ENCODE measurements at places on chromosomes 12 and 14.

DNA sequence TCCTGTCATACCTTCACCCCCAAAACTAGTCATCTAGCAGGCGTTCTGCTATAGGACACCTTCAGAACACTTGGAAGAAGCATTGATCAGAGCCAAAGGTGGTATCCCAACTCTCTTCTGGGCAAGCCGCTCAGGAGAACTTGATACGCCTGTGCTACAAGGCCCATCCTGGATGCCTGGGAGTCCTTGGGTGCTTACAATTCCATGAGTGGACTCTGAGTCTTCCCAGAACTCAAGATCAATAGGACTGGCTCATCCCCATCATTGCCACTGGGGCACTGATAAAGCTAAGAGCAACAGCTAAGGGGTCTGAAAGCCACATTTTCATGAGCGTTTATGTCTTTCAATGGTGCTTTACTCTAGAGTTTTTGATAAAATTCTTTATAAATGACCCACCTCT is 1.9 kb downstream of the SPTB start:
- DNase-seq = no peak

DNA sequence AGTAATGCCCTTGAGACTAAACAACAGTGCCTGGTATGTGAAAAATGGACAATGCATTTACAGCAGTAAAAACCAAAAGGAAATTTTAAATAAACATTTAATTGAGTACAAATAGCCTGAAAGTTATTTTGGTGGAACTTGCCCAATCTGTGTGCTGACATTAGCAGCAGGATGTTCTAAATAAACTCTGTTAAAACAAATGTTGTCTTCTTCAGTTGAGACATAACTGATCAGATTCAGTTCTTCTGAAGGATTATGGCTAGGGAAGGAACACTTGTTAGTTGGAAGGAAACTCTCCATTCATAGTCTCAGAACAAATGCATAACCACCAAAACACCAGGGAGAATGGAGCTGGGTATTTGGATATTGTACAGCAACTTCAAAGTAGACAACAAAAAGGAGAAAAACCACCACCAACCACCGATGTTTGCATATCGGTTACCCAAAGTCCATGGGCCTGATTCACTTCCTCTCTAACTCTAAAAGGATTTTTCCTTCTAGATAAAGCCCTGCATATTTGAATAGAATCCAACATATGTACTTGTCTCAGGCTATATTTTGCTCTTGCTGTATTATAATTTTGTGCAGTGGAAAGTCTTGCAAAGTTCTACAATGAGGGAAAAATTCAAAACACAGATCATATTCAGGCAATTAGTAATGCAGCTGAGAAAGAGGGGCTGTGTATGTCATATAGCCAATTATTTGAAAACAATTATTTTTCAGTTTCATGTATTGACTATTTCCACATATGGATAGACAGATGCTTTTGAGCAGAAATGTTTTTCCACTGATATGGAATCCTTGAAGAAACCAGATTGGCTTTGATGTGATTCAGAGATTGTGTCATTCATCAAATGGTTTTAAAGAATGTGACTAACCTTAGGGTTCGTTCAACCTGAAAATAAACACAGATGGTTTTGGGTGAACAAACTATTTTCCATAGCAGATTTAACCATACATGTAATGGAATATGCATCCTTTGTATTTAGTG is 152.2 kb upstream of the BMP4 start:
- no peak for DNase-seq

- no peak for DNase-seq
Observed at GRCh38 chr14:100906420-100906819, 2.9 kb upstream of the RTL1 start.

DNA sequence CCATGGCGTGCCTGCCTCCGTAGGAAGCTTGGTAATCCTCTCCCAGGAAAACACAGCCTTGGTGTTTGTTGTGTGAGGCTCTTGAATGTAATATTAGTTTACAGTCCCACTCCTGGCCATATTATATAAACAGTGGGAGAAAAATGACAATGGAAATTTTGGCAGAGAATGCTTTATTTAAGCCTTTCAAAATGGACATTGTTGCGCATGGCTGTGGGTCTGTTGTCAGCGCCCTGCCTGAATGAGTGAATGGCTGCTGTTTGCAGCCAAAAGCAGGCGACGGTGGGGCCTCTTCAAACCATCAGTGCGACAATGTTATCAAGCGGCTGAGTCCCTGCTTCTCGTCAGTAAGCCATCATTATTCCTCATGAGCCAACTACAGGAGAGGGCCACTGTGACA is 201.8 kb upstream of the RMST start:
- no peak for DNase-seq

GRCh38 chr12:25054783-25055144 is 105.9 kb upstream of the BCAT1 start:
- peak; percentile 18 for DNase-seq

GRCh38 chr14:89288114-89288513 is 128.9 kb downstream of the FOXN3 start:
- DNase-seq = no peak

- DNase-seq = no peak
Observed at GRCh38 chr12:25789541-25789944, 168.9 kb upstream of the RASSF8 start.

DNA sequence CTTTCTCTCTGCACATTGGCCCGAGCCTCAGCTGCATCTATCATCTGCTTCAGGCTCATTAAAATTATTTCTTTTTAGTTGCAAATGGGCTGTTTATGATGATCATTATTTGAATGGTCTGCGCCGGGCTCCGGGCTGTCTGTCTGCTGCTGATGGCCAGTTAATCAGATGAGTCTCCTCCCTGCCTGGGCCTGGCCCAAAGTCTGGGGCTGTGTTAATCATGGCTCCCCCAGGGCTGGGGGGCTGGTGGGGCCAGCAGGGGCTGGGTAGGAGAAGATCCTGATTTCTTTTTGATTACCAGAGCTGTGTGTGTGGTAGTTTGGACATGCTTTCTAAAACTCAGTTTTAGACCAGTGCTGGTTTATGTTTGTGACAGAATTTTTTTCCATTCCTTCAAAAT is 159.1 kb downstream of the PHETA1 start:
- no peak for DNase-seq

DNA sequence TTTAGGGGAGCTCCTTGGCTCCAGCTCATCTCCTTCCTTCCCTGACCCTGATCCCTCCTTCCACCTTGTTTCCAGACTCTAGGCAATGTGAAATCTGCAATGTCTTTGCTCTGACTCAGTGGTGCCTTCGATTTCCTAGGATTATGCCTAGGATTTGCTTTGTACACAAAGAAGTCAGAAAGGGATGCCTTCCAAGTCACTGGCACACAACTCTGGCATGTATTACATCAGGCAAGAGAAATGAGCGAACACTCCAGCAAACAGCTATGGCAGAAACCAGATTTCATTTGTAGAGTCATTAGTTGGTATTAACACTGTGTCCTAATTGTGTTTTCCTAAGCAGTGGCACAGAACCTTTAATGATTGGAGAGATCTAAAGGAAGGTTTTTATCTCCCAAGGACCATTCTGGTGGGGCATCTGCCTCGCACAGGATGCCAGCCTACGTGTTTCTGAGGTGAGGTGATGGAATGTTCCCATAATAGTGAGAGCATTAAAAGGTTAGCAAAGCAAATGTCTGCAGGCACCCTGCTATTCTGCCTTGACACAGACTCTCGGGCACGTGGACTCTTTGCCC is 84.9 kb downstream of the WSCD2 start:
- no peak for DNase-seq

- DNase-seq = no peak
Observed at GRCh38 chr14:89245802-89246201, 171.2 kb downstream of the FOXN3 start.

DNA sequence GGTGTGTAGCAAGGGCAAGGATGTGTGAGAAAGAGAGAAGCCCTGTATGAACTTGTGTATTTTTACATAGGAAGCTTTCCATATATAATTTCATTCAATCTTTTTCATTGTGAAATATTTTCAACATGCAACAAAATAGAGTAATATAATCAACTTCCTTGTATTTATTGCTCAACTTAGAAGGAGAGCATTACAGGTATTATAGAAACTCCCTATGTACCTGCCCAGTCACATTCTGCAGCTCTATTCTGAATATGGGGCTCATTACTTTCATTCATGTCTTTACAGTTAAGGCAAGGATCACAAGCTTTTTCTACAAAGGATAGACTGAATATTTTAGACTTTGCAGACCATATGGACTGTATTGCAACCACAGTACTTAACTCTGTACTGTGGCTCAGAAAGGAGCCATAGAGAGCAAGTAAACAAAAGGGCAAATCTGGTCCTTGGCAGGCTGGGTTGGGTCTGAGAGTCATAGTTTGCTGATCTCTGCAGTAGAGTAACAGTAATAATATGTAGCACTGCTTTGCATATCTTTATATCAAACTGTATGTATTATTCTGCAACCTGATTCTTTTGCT is 11.3 kb downstream of the NR1H4 start:
- no peak for DNase-seq

GRCh38 chr12:123529686-123530085 is 3.8 kb downstream of the RILPL1 start:
- peak; percentile 56 for DNase-seq

- DNase-seq = no peak
Observed at GRCh38 chr14:105030836-105031396, 10.0 kb upstream of the CDCA4 start.

- no peak for DNase-seq
Observed at GRCh38 chr14:51225751-51226150, 14.3 kb upstream of the TMX1 start.

DNA sequence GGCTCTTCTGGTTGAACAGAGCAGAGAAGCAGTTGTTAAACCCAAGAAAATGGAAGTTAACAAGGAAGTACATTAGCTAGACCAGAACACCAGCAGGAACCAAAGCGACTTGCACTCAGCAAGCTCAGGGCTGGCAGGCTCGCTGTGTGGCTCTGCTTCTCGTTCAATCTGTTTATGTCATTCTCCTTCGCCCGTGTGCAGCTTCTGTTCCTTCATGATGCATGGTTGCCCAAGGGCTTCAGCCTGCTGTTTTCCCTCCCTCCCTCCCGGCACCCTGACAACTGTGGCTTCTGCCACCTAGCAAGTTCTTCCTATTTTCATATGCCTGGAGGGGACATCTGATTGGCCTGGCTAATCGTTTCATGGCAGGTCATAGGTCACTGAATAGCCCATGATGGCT is 25.3 kb downstream of the PIGH start:
- DNase-seq = peak; percentile 32

- no peak for DNase-seq
Observed at GRCh38 chr12:47297993-47298392, 218.2 kb upstream of the AMIGO2 start.

GRCh38 chr12:6369916-6370575 is 5.3 kb downstream of the SCNN1A start:
- DNase-seq = no peak

DNA sequence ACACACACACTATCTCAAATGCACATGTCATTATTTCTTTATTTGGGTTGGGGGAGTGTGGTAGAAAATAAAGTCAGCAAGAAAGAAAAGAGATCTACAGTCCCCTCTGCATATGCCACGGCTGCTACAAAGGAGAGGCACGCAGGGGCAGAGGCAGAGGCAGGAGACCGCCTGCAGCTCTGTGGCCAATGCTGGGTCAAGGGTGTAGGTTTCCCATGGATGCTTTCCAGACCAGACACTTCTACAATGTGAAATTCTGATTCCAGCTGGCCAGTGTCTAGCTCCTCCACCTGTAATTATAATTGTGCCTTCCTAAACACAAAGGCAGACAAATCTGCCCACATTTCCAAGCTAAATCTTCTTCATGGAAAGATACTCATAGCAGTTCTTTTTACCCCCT is 19.2 kb downstream of the VPS37B start:
- DNase-seq = no peak

DNA sequence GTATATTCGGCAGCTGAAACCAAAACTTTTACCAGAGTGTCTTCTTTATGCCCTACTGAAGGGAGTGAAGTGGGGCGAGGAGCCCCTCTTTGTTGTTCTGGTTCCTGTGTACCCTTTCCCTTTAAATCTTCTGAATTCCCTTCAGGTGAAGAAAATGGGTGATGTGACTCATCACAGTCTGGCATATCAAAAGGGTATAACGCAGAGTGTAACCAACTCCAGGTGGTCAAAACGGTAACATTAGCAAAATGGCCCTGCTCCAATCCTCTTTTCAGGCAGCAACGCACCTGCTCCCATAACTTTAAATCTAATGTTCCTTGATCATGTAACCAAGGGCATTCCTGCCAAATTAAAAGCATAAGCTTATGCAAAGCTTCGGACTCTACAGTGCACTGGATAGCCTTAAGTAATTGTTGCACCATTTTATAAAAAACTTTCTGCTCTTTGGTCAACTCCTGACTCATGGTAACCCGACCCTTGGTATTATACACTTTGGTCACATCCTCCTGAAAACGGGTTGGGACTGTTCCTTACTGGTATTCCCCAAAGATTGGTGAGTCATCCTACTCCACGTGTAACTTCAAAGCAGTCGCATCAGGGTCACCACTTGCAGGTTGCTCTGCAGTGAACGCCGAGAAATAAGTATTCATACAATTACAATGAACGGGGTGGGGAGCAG is 83.1 kb downstream of the KCNMB4 start:
- DNase-seq = no peak

GRCh38 chr12:55058776-55059175 is 39.0 kb downstream of the NEUROD4 start:
- DNase-seq = no peak

DNA sequence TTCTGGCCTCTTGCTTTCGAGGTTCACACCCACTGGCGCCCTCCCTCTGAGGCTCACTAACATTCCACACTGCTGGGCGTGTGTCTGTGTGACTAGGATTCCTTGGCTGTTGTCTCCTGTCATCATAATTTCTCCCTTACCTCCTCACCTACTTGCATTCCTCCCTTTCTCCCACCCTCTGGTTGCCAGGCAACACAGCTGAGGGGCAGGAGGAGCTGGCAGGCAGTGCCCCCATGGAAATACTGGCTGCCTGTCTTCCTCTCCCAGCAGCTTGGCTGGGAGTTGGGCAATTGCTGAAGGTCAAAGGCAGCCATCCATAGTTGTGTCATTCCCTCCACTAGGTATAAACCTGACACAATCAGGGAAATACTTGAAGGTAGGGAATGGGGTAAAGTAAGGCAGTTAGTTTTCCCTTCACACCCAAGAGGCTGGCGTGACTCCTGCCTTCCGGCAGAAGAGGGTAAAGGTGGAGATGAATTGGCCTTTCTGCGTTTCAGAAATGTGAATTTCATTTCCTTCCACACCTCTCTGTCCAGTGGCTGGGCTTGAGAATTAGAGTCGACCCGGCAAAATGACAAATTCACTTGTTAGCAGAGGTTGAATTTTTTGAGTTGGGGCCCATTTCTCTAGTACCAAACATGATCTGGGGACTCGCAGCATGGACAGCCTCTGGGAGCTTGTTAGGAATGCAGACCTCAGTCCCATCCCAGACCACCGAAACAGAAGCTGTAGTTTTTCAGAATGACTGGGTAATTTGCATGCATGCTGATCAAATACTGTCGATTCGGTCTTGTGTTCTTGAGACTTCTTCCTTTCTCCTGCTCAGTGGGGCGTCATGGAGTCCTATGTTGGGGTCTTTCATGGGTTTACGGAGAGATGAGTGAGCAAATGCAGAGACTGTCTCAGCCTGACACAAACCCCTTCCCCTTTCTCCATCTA is 24.3 kb upstream of the EMP1 start:
- DNase-seq = no peak

Data from inflammatory macrophage (primary cell).